NCI-H345 (cell line): ENCODE measurements at places on chromosomes 6 and 20.

DNA sequence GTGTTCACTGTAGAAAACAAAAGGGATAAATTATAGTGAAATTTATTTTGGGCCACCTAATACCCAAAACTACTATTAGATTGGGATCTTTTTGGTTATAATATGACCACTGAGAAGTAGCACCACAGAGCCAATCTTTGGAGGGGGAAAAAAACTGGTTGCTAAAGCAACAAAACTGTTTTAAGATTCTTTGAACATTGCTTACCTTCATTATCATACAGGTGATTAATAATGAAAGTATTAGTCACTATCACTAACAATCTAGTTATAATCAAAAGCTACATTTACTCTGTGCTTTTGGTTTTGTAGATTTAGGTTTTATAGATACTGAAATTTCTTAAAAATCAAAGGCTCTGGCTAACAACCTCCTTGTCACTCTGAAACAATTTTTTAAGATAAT is 31.7 kb downstream of the STX7 start:
- DNase-seq = no peak

DNA sequence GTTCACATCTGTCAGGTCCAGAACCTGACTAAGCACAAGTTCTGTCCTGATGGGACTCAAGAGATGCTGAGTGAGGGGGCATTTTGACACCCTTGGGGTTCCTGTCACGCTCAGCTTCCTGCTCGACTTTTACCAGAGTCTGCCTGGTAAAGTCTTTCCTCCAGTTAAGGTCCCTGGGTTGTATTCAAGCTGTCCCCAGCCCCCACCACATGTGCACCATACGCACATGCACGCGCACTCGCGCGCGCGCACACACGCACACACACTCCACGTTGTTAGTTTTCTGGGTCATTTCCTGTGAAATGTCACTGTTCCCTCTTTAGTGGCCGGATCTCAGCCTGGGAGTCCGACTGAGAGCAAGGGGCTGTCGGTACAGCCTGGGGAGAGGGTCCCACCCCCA is 166.1 kb downstream of the GMPR start:
- DNase-seq = no peak

- DNase-seq = no peak
Measured at GRCh38 chr20:19799325-19799724, 41.3 kb downstream of the RIN2 start.

- DNase-seq = peak; percentile 7
Measured at GRCh38 chr20:3590164-3590563, 73.0 kb downstream of the GFRA4 start.

- peak; percentile 51 for DNase-seq
Measured at GRCh38 chr6:13924146-13924948, 405 bp upstream of the RNF182 start.

DNA sequence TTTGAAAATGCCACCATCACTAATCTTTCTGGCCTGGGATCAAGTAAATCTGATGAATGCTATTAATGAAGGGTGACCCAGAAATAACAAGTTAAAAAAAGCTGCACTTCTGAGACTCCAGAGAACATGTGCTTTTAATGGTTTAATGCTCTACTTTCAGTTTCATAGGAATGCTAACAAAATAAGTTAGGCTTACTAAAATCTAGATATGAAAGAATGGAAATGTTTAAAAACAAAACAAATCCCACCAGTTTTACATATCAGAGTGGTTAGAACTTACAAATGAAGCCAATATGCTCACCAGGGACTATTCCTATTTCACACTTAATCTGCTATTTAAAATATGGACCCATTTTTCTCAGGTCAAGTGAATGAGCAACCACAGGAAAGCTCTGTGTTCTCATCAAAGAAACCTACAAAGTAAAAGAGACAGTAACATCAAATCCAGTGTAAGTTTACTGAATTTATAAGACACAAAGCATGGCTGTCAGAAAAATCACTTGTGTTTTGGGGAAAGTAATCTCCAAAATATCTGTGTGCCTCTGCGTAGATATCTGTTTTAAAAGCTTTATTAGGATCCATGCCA is 40.3 kb downstream of the FYN start:
- DNase-seq = no peak

GRCh38 chr20:46414608-46415007 is 8.2 kb upstream of the ELMO2 start:
- DNase-seq = no peak

- no peak for DNase-seq
Measured at GRCh38 chr6:125766641-125767040, 17.2 kb downstream of the HEY2 start.

- no peak for DNase-seq
Measured at GRCh38 chr6:116060572-116061283, at the start of gene FRK. Gene FRK, minus strand, starts transcription at chr6:116060891. Its CDS starts 580 bp downstream, at chr6:116060311.

DNA sequence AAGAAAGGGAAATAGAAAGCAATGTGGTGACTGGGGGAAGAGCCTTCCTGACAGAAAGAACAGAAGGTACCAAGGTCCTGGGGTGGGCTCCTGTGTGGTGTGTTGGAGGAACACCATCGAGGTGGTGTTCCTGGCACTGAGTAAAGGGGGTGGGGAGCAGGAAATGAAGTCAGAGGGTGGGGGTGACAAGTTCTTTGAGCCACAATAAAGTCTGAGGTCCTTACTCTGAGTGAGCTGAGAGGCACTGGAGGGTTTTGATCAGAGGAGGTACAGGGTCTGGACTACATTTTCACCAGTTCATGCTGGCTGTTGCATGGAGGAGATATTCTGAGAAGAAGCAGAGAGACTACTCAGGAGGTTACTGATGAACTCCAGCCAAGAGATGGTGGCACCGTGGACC is 198.2 kb downstream of the GMPR start:
- no peak for DNase-seq

DNA sequence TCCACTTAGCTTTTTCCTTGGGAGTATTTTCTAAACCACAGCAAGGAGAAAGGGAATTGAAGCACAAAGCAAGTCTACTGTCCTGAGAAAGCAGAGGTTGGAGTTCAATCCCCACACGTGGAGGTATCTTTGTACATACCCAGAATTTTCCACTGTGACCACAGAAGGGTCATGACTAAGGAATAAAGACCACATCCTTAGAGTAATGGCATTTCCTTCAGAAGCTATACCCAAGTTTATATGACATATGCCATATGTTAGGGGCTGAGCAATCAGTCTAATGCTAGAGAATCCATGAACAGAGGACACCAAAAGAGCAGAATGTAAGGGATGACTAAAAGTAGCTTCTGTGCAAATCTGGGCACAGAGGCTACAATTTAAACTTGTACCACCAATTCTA is 46.4 kb downstream of the ATG5 start:
- DNase-seq = no peak

GRCh38 chr6:72623808-72624207 is 1.9 kb downstream of the KCNQ5 start:
- DNase-seq = no peak

DNA sequence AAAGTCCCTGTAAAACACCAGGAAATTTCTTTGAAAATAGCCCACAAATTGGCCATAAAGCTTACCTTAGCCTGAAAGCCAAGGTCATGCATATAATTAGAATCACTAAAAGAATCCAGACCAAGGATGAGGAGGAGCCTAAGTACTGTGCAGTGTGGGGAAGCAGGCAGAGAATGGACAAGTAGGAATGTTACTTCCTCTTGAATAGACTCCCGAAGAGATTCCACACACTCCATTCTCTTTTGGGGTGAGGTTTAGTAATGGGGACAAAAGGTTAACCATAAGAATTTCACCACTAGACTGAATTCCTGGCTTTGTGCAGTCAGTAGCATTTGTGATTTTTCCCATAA is 27.5 kb upstream of the MARCKS start:
- no peak for DNase-seq

DNA sequence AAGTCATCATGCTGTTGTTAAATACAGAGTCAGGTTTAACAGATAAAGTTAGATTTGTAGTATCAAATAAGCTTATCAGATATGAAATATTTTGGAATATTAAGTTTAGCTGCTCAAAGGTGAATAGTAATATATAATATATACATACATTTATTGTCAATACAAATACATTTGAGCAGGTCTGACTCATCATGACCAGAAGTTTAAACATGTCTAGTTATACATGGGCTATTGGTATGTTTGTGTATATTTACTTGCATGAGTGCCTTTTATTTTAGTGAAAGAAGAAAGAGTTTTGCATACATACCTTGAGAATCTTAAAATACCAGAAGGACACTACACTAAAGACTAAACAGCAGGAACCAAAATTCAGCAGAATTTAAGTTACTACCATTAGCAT is 76.8 kb downstream of the BMP5 start:
- no peak for DNase-seq

- no peak for DNase-seq
Measured at GRCh38 chr6:51292659-51293058, 474.0 kb downstream of the TFAP2B start.

- no peak for DNase-seq
Measured at GRCh38 chr6:94645191-94645590, 932.1 kb upstream of the MANEA start.

GRCh38 chr6:158856261-158856660 is 37.1 kb upstream of the EZR start:
- no peak for DNase-seq

GRCh38 chr6:14292119-14292518 is 174.5 kb downstream of the CD83 start:
- DNase-seq = peak; percentile 52

DNA sequence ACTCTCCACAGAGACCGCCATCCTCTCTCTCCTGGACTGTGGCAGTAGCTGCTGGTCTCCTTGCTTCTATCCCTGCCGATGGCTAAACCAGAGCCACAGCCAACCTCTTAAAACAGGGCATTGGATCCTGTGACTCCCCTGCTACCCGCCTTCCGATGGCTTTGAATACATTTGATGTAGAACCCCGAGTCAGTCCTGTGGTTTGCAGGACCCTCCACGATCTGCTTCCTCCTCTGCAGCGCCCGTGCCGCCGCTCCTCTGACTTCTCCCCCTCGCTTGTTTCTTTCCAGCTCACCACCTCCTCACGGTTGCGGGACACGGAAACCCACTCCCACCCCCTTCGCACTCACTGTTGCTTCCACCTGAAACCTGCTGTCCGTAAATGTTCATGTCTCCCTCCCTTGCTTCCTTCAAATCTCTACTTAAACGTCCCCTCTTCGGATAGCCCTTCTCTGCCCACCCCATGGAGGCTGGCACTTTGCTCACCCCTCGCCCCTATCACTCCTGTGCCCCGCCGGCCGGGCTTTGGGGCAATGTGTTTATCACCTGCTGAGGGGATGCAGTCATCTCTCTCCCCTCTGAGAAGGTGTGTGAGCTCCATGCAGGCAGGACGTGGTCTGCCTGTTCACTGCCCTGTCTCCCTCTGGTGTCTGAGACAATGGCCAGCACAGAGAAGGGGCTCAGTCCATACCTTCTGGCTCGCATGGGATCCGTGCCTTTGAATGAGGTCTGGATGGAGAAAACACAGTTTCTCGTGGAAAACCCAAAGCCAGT is 67.8 kb downstream of the GFOD1 start:
- no peak for DNase-seq

- no peak for DNase-seq
Measured at GRCh38 chr6:147769496-147770087, 261.1 kb downstream of the SAMD5 start.

- DNase-seq = peak; percentile 64
Measured at GRCh38 chr20:51014797-51015722, 7.8 kb downstream of the KCNG1 start.

DNA sequence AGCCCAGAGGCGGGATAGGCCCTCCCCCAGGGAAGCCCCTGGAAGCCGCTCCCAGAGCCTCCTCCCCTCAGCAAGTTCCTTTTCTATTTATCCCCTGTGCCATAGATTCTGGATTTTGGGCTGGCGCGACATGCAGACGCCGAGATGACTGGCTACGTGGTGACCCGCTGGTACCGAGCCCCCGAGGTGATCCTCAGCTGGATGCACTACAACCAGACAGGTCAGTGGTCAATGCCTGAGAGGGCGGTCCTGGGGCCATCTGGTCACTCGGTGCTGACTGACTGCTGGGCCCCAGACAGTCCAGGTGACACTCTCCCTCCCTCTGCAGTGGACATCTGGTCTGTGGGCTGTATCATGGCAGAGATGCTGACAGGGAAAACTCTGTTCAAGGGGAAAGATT is 6.2 kb downstream of the MAPK13 start:
- no peak for DNase-seq

DNA sequence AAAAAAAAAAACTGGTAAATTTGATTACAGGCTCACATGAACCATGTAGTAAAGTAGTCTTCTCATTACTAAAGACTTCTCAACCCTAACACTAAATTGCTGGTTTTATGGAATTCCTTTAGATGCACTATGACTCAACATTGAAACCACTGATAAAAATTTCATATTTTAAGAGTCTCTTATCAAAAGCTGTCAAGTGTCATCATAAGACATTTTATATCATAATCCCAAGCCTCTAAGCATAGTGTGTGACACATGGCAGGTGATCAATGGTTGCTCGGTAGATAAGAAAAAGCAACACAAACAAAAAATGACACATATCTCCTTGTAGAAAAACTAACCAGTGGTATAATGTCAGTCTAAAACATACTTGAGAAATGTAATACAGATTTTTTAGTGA is 258.4 kb downstream of the RNGTT start:
- no peak for DNase-seq

DNA sequence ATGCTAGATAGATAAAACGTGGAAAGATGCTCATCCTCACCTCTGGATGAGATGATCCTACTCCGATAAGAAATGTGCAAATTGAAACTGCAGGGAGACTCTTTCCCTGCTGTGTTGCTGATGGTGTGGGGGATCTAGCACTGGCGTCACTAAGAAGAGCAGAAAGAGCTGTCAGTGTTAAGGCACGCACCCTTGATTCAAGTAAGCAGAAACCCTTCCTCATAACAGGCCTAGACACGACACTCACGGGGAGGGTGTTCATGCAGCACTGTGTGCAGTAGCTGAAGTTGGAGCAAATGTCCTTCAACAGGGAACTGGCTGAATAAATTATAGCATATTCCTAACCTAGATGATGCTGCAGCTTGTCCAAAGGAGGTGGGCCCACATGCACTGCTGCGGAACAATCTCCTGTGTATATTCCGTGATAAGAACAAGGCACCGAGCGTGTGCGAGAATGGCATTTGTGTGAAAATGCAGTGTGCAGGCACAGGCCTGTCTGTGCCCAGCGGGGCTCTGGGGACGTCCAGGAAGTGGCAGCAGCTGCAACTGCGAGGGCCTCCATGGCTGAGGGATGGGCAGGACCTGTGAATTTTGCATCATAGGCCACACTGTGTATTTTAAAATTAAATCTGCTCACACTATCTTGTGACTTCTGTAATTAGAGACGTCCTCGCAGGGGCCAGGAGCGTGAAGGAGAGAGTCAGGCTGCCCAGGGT is 64.0 kb downstream of the TCP11 start:
- peak; percentile 80 for DNase-seq

- no peak for DNase-seq
Measured at GRCh38 chr20:58305061-58305460, 4.5 kb upstream of the RAB22A start.
